Activated CD8-positive, alpha-beta memory T cell treated with anti-CD3 and anti-CD28 coated beads for 36 hours (primary cell): ENCODE measurements at places on chromosomes 4 and X. TPM values are rescaled to one million over a fixed set of nuclear protein-coding genes. Genes with fewer than 3 reads are reported as not detected.

MAGEA2 gene
- total RNA-seq, result not detected

RBMXL3 gene
- total RNA-seq, result not detected

SNCA gene
- not detected for total RNA-seq

MSL3 gene
- total RNA-seq, result 29.8 TPM

CTAG2 gene
- total RNA-seq, result 46.5 TPM

UGT2B10 gene
- not detected for total RNA-seq

VGLL1 gene
- total RNA-seq, result not detected

PITX2 gene
- total RNA-seq, result not detected

MAGEB4 gene
- total RNA-seq, result not detected

DCAF16 gene
- 35.9 TPM for total RNA-seq

CNGA2 gene
- total RNA-seq, result not detected

NMU gene
- total RNA-seq, result not detected

SOX3 gene
- total RNA-seq, result not detected

NDST3 gene
- total RNA-seq, result not detected

GDPD2 gene
- total RNA-seq, result not detected

SLC2A9 gene
- 1.4 TPM for total RNA-seq

REPS2 gene
- not detected for total RNA-seq

OTC gene
- total RNA-seq, result not detected

USP17L15 gene
- total RNA-seq, result not detected

UGT2B17 gene
- total RNA-seq, result not detected

GPAT3 gene
- total RNA-seq, result 4.1 TPM

SCML1 gene
- 1.8 TPM for total RNA-seq

UGT2B15 gene
- not detected for total RNA-seq

RHOXF2 gene
- total RNA-seq, result not detected

SSX4B gene
- not detected for total RNA-seq

PRSS12 gene
- total RNA-seq, result not detected

BEX5 gene
- 1.4 TPM for total RNA-seq

SPATA4 gene
- not detected for total RNA-seq

GIMD1 gene
- total RNA-seq, result not detected

STEEP1 gene
- 27.8 TPM for total RNA-seq

NEUROG2 gene
- not detected for total RNA-seq

TLR7 gene
- not detected for total RNA-seq

RGN gene
- total RNA-seq, result not detected

DACH2 gene
- not detected for total RNA-seq

STAP1 gene
- total RNA-seq, result 1.0 TPM

CENPVL1 gene
- not detected for total RNA-seq

DCAF8L1 gene
- not detected for total RNA-seq

CCDC120 gene
- 3.7 TPM for total RNA-seq

ERVMER34-1 gene
- total RNA-seq, result 0.21 TPM

IDH3G gene
- total RNA-seq, result 55.6 TPM

P2RY10 gene
- 57.8 TPM for total RNA-seq

OTUD6A gene
- not detected for total RNA-seq

F8A2 gene
- not detected for total RNA-seq

MAGEB10 gene
- not detected for total RNA-seq

COMMD8 gene
- 31.0 TPM for total RNA-seq

CEP135 gene
- 13.4 TPM for total RNA-seq

TMEM184C gene
- 31.8 TPM for total RNA-seq

IL3RA gene
- total RNA-seq, result not detected

SPP1 gene
- total RNA-seq, result not detected

MSX1 gene
- not detected for total RNA-seq

NXF2B gene
- total RNA-seq, result not detected

SPANXN3 gene
- total RNA-seq, result not detected
